ENCODE measurements at places on chromosomes 1 and 21.

GRCh38 chr1:60870269-60870865 lies 212.0 kb upstream of the NFIA start:
- no peak for DNase-seq

DNA sequence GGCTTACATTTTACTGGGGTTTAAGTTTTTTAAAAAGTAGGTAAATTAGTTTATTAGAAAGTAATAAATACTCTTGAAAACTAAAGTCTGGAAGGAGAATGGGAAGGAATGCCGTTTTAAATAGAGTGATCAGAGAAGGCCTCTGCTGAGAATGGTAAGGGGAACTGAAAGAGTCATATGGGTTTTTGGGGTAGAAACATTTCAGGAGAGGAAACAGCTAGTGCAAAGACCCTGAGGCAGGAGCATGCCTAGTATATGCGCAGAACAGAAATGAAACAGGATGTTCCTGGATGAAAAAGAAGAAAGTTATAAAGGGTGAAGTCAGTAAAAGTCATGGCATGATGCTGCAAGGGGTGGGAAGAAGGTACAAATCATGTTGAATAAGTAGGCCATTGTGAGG lies 38.9 kb downstream of the ZC3H11B start:
- DNase-seq, result no peak

GRCh38 chr1:97265630-97266029 lies 544.0 kb downstream of the PTBP2 start:
- no peak for DNase-seq

DNA sequence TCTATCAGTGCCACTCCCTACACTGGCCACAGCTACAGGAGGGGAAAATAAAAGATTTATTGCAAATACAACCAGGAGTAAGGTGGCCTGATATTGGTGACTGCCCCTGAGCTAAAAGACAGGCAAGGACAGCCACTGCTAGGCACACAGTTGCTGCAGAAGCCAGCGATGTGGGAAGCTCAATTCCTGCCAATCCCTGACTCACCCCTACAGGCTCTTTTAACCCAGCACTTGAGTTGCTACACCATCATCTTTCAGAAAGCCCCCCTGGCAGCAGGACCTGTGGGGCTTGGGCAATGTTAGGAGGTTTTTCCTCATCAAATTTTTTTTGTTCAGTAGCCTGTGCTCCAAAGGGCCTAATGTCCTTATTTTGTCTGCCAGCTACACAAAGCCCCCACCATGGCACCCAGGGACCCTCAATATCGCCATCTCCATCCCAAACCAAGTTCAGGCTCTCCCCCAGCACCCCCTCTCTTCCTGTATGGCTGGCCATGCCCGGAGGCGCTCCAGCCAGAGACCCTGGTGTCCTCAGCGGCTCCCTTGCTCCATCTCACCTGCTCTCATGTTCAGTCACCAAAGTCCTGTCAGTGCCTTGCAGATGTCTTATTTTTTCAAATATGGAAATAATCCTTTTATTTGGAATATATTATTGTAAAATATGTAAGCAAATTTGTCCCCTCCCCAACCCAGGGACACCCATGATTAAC lies 13.4 kb downstream of the CLEC20A start:
- no peak for DNase-seq

GRCh38 chr1:231612393-231613089 lies 14.0 kb upstream of the DISC1 start:
- DNase-seq, result no peak

- no peak for DNase-seq
Observed at GRCh38 chr1:51726544-51727225, 109.8 kb downstream of the OSBPL9 start.

DNA sequence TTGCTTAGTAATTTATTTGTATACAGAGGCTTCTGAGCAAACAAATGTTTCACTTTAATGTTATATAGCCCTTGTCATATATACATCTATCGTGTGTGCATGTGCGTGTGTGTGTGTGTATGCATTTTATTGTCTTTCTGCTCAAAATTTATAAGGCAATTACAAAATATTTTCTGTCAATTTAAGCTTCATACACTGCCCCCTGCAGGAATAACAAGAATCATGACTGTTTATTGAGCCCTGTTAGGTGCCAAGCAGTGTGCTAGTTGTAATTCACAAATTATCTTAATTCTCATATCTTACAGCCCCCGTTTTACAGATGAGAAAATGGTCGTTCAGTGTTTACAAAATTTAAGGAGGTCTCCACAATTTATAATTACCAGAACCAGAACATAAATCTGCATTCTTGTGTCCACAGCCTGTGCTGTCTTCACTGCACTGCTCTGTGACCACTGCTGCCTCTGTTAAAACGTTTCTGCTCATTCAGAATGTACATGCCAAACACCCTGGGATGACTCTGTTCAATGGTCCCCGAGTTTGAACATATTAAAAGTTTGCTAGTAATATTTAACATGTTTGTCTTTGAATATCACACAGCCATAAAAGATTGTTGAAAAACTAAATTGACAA lies 181.3 kb downstream of the ATP6V1G3 start:
- no peak for DNase-seq

DNA sequence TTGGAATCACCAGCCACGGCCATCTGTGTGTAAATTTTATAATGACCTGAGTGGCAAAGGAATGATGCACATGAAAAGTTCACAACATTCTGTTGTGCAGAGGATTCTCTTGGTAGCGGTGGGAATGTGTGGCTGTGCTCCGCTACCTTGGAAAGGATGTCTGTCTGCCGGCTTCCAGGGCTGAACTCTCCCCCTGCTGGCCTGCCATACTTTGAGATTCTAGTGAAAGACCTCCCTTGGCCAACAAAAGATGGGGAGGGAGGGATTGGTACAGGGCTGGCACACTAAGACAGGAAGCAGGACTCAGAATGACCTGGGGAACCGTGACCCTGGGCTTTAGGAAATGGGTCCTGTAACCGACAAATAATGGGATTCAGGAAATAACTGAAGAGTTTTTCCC lies 194.5 kb upstream of the PLD5 start:
- no peak for DNase-seq

DNA sequence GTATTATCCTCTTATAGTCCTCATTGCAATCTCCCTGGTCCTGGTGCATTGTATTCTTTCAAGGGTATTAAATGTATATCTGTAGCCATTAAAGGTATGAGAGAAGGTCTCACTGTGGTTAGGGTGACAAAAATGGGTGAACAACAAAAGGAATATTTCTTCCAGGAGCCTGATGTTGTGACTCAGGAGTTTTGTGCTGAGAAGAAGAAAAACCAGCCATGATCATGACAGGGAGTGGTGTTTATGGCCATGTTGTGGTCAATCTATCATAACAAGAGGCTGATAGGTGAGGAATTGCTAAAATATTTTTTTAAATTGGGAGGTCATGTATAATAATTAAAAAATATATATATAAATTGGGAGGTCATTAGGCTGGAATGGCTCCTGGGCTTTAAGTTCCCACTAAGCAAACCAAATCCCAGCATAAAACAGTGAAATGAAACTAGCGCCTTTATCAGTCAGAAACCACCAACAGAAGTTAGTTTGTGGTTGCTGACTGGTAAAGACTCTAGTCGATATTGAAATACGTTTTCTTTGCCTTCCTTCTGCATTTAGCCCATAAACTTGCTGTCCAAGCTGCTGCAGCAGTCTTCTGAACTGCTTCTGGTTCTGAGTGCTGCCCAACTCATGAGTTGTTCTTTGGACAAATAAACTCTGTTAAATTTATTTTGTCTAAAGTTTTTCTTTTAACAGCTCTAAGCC lies 60.3 kb downstream of the TBX19 start:
- DNase-seq, result no peak

DNA sequence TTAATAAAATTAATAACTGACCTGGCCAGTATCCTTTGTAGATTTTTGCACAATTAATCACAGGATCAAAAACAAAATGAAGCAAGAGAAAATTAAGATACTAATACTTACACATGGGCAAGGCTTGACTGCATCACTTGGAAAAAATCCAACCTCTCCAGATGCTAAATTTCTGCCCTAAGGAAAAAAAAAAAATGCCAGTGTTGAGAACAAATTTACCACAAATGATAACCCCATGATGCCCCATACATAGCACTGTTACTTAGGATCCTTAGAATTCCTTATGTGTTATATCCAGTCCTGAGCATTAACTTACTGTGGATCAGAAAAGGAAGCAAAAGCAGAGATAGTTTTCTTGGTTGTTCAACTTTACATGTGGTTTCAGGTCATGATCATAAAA lies 347.5 kb downstream of the VAV3 start:
- DNase-seq, result no peak

- no peak for DNase-seq
Observed at GRCh38 chr1:2020310-2020655, 1.1 kb downstream of the GABRD start.

- DNase-seq, result no peak
Observed at GRCh38 chr1:36737767-36738166, 255.1 kb upstream of the CSF3R start.

- DNase-seq, result no peak
Observed at GRCh38 chr1:107532318-107532717, 391.5 kb downstream of the NTNG1 start.

DNA sequence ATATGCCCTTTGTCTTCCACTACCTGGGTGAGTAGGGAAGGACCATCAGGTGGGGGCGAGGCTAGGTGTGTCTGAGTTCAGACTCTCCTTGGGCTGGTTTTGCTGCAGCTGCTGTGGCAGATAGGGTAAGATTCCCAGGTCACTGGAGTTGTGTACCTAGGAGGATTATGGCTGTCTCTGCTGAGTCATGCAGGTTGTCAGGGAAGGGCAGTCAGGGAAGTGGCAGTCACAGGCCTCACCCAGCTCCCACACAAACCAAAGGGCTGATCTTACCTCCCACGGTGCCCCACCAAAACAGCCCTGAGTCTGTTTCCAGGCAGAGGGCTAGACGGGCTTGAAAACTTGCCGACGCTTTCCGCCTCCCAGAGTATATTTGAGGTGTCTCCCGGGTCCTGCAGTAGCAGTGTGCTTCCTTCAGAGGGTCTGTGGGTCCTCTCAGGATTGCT lies 201.6 kb upstream of the PLXNA2 start:
- DNase-seq, result no peak

- no peak for DNase-seq
Observed at GRCh38 chr1:183300828-183301227, 114.8 kb downstream of the LAMC2 start.

DNA sequence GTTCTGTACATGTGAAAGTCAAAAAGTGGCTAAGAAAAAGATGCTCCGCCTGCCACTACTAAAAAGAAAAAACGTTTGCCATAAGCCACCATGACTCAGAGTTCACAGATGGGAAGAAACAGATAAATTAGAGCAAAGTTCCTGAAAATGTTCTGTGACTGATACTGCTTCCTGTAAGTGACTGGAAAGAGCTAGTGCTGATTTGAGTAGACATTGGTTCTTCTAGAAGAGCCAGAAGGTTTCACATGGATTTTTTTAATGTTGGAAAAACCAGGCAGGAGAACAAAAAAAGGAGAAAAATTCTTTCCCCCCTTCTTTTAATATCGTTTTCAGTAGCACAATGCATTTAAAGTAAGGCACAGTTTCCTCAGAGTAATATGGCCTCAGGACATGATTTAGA lies 221.4 kb downstream of the HLX start:
- no peak for DNase-seq

GRCh38 chr1:20198918-20199317 lies 12.6 kb upstream of the PLA2G2C start:
- DNase-seq, result no peak

GRCh38 chr1:21189906-21190500 lies 13.3 kb upstream of the EIF4G3 start:
- DNase-seq, result no peak

- DNase-seq, result no peak
Observed at GRCh38 chr1:23152966-23153684, 15.5 kb downstream of the LUZP1 start.

DNA sequence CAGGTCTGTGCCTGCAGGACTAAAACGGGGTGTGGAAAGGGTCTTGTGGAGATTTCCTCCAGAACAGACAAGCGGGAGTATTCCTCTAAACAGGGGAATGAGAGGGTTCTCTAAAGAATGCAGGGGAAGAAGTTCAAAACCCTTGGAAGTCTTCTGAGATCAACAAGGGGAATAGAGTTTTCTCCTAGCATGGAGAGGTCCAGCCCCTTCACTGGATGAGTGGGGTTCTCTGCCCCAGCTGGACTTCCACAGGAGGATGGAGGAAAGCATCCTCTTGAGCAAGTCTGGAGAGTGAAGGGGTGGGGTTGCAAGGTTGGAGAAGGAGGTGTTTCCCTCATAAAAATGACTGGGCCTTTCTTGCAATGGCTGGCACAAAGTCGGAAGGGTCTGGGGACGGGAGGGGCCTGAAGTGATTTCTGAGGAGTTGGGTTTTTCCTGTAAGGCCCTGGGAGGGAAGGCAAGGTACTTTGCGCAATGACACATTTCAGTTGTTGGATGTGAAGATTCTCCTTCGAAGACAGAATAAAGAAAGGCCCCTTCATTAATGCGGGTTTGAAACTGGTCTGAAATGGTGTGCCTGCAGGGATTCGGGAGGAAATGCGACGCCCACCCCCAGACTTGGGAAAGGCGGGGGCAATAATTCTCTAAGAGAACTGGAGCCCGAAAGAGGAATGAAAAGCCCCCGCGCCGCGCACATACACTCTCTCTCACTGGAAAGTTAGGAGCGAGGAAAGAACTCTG lies 884 bp downstream of the SPATA6 start:
- DNase-seq, result no peak

- DNase-seq, result no peak
Observed at GRCh38 chr1:228394571-228395394, 11.9 kb downstream of the TRIM11 start.

DNA sequence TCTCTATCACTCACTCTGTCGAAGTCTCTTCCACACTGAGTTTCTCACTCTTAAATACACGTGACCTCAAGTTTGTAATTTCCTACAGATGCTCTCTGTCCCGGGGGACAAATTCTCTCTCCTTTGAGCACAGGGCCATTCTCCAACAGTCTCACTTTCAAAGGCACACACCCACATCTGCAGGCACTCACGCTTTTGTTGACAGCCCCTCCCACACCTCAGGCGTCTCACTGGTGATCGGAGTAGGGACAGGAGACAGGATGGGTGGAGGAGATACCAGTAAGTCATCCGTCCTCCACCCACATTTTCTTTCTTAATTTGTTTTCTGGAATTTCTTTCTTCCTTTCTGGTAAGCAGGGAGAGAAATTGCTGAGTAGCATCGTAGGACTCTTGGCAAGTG lies 40.6 kb upstream of the GREM2 start:
- no peak for DNase-seq

- no peak for DNase-seq
Observed at GRCh38 chr1:104665300-104665699, 915.6 kb downstream of the AMY1C start.

GRCh38 chr1:245979589-245979988 lies 527.5 kb downstream of the SMYD3 start:
- no peak for DNase-seq
